RKO (cell line): ENCODE measurements at places on chromosomes 7 and 10.
A peak's percentile ranks its signal among the peaks of the same experiment; 100 is the strongest.

GRCh38 chr7:137962875-137963507 lies 38.9 kb downstream of the CREB3L2 start:
- no peak for DNase-seq

DNA sequence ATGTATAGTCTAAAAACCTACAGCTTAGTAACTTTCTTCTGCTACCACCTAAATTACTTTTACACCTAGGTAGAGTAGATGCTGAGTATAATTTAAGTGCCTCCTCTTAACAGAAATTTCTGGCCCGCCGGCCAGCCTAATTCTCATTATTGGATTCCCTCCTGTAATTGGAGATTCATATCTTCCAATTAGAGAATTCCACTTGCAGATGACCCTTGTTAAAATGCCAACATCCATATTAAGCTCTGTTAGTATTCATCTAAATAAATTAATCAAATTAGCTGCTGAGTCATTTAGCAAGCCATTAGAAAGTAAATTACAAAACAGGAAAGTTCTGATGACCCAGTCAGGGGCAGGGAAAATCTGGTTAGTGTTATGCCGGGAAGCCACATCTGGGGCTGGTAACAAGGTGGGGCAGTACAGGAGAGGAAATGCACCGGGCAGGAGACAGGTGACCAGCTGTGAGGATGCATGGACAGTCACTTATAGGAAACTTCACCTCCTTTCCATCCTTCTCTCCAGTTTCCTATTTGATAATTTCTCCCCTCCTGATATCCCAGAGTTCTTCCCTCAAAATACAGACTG lies 82.8 kb downstream of the ORC5 start:
- DNase-seq, result no peak

DNA sequence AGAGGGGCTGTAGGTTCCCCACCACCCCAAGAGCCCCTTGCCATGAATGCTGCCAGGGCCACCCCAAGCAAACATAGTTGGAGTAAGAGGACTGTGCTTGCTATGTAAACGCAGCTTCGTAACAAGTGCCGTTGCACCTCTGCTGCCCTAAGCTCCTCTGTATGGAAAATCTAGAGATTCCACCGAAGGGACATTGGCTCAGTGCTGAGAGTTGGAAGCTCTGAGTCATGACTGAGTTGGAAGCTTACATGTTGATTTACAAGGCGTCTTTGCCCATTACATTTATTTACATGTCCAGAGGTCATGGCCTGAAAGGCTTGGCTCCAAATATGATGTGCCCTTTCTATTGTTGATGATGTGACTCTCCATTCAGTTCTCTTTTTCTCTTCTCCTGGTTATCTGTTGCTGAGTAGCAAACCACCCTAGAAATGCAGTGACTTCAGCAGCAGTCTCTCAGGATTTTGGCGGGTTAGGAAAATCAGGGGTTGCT lies 233.1 kb upstream of the TCF7L2 start:
- DNase-seq, result peak; percentile 10

DNA sequence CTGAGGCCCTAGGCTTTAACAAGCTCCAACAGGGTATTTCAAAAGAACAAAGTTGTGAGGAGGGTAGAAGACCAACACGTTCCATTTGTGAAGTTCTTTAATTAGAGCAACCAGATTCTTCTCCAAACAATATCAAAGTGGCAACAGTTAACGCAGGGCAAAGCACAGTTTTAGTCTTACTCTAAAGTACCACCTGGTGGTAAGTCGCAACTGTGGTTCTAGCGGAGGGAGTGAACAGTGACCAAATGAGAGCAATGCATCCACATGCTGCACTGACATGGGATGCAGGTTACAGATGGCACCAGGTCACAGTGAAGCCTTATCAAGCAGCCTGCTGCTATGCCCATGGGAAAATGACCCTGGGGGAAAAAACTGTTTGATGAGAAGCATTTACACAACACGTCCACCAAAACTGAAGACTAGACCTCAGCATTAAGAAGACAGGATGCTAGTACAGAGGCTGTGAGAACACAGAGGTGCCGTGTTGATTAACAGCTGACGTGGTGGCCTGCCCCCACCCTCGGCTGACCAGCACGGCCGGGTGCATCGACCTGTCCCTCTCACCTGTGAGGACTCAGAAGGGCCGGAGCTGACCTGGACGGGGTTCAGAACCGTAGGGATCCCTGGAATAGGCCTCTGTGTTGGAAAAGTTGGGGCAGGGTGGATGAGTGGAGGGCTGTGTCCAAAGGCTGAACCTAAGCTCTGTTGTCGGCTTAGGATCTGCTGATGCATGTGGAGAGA lies 211.2 kb downstream of the GLI3 start:
- DNase-seq, result no peak

DNA sequence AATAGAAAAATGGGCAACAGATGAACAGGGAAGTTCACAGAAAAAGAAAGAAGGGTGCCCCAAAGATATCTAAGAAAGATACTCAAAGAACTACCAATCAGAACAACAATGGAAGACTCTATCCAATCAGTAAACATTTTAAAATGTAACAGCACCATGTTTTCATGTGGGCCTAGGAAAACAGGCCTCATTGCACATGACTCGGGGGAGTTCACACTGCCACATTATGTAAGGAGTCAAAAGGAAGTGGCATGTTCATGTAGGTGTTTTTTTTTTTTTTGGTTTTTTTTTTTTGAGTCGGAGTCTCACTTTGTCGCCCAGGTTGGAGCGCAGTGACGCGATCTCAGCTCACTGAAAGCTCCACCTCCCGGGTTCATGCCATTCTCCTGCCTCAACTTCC lies 132.2 kb downstream of the USP6NL start:
- DNase-seq, result no peak

DNA sequence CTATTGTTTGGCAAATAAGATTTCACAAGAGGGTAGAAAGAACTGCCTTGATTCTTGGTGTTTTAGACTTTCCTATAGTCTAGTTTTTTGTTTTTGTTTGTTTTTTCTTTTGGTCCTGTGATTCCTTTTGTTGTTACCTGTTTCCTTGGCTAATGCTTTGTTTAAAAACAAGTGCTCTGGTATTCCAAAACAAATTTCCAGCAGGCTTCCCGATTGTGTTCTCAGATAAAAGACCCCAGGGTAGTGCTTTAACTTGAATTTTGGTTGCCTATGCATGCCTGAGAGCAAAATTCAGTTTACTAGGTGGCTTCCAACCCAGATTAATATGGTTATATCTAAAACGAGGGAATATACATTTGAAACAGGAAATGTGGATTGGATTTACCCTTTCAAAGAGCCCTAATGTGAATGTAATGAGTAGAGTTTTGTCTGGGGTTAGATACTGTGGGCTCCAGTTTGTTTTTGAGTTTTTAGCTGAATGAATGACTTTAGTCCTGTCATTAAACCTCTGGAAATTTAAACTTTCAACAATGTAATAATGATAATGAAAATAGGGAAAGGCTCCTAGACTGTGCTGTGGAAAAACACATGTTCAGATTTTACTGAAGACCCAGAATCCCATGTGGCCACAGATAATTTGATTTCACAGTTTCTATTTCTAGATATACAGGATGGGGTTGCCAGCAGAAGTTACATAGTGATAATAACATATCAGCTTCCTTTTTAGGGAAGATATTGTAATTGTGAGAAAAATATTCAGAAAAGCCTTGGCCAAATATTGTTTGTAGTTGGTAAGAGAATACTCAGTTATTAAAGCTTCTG lies 23.9 kb downstream of the AUTS2 start:
- DNase-seq, result no peak

DNA sequence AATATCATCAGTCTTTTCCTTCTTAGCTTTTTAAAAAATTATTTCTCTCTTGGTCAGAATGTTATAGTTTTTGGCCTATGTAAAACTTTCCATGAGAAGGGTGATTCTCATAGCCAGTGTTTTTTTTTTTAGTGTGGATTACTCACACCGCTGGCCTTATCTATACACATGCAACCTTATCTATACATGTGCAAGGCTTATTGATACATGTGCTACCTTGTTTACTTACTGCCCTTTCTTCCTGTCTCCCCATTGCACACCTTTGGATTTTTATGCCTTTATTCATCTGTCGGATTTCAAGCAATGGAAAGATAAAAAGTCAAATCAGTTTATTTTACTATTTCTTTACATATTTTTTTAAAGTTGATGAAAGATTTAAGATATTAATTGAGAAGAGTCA lies 660.0 kb upstream of the FZD8 start:
- DNase-seq, result no peak

GRCh38 chr7:115965796-115966475 lies 64.6 kb downstream of the TFEC start:
- no peak for DNase-seq

DNA sequence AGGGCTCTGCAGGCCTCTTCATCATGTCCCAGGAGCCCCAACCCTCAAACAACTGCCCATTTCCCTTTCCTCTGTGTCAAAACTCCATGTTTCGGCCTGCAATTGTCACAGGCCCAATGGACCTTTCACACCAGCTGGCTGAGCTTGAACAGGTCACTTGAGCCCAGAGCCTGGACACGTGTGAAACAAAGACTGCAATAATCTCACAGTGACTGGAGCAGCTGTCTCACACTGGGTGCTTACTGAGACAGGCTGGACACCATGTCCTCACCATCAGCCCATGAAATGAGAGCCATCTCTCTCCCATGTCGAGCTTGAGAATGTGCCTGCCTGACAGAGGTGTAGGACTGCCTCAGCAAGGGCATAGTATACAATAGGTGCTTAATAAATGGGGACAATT lies 19.5 kb upstream of the EIF5AL1 start:
- DNase-seq, result no peak

GRCh38 chr10:83871187-83872081 lies 267.9 kb upstream of the GHITM start:
- peak; percentile 68 for DNase-seq

DNA sequence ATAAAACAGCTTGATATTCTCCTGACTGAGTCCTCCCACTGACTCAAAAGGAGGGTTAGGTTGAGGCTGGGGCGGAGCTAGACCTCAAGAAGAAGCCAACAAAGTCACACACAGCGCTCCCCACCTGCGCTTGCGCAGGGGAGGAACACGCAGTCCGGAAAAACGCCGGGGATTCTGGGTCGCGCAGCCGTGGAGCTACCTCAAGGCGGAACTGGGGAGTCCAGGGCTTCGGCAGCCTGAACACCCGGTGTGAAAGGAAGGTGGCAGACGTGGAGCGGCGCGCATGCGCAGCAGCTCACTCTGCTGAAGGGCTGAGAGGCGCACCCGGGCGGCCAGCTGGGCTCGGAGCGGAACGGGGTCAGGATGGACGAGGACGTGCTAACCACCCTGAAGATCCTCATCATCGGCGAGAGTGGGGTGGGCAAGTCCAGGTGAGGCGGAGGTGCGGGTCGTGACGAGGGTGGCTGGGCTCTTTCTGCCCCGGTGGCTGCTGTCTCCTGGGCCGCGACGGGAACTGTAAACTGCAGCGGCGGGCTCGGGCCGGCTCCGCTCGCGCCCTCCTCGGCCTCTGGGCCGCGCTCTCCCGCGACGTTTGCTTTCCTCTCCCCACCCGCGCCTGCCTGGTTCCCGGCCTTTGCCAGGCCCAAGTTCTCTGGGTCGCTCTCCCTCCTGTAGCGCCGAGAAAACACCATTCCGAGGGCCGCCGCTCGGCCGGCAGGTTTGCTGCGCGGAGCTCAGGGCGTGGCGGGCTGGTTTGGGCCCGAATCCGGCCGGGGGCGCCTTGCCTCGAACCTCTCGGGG lies at the start of gene RAB18:
RAB18 (plus strand) TSS at position 298 of the 801 bp plus-strand sequence; CDS start at position 364, 66 bp downstream.
- DNase-seq, result peak; percentile 100

GRCh38 chr10:69574571-69574978 lies 1.4 kb upstream of the NEUROG3 start:
- no peak for DNase-seq

GRCh38 chr10:100731407-100732240 lies 13.8 kb upstream of the PAX2 start:
- no peak for DNase-seq

GRCh38 chr10:125137601-125138438 lies 22.5 kb downstream of the CTBP2 start:
- DNase-seq, result no peak

GRCh38 chr10:73494877-73495225 lies 973 bp downstream of the PPP3CB start:
- no peak for DNase-seq

DNA sequence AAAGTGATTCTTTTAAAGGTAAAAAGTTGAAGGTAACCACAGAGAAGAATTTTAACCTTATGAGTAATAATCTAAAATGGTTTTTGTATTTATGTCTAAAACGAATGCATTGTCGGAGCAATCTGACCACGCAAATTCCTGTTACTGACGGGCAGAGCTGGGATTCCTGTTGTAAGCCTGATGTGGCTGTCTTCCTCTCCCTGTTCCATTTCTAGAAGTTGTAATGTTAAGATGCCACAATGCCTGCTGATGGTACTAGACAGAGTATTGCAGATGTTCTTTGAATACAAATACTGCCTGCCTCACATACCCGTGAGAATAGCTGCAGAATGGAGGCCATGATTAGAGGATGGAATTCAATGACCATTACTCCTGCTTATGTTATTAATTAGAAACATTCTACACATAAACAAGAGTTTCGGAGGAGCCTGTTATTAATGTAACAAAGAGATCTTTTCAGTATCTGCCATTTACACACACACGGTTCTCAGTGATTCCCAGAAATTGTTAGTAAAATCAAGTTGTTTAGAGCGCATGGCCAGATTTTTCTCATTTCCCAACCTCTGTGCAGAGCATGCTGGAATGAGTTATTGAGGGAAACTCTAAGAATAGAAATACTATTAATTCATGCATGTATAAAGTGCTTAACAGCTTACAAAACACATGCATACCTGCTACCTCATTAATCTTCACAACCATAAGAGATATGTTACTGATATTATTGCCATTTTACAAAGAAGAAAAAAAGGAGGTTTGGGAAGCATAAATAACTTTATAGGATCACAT lies 196.8 kb downstream of the PTN start:
- no peak for DNase-seq

DNA sequence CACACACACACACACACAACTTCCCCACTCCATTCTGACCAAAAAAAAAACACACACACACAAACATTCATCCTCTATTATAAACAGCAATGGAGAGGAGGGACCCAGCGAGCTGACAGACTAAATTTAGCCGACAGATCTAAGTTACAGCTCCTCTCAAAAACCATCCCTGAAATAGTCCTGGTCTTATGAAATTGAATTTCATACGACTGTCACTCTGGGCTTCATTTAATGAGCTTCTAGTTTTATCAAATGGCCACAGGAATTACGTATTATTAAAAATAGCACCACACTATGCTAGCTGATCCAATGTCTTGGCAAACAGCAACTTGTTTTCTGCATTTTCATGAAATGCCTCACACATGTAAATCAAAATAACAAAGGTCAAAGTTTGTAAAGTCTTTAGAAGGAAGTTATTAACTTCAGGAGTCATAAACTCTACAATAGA lies 131.3 kb upstream of the ASAH2 start:
- no peak for DNase-seq

DNA sequence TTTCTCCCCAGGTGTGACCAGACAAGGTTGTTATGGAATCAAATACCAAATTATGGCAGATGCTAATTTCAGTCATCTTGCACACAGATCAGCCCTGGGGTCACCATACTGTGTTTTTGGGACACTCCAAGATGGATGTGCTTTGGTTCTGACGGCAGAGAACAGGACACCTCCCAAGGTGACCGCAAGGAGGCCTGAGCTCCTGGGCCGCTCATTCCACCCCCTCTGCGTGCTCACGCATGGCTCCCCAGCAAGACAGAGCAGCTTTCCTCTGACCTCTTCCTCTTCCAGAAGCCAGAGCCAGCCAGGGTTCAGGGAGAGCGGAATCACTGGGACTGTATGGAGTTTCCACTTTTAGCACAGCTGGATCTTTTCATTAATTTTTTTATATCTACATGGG lies 402.8 kb downstream of the DNAJB6 start:
- no peak for DNase-seq
